Panc1 (cell line): ENCODE measurements at places on chromosomes 2 and 18. TPM values are rescaled to one million over a fixed set of nuclear protein-coding genes. Genes with fewer than 3 reads are reported as not detected.

DNA sequence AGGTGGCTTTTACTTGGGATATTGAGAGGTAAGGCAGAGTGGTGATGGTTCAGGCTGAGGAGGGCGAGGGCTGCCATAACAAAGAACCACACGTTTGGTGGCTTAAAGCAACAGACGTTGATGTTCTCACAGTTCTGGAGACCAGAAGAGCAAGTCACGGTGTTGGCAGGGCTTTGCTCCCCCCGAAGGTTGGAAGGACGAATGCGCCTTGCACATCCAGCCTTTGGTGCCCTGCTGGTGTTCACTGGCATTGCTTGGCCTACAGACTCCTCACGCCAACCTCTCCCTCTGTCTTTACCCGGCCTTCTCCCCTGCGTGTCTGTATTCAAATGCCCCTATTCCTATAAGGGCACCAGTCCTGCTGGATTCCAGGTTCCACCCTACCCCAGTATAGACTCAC lies 125.4 kb downstream of the TPO start:
- H3K4me1 ChIP-seq, result no peaks in the 10 kb centered on the region
- H3K27ac ChIP-seq, result no peak overlapping the region
- no peaks in the 10 kb centered on the region for H3K36me3 ChIP-seq

ACTR3 gene
- 347 TPM for total RNA-seq

DNA sequence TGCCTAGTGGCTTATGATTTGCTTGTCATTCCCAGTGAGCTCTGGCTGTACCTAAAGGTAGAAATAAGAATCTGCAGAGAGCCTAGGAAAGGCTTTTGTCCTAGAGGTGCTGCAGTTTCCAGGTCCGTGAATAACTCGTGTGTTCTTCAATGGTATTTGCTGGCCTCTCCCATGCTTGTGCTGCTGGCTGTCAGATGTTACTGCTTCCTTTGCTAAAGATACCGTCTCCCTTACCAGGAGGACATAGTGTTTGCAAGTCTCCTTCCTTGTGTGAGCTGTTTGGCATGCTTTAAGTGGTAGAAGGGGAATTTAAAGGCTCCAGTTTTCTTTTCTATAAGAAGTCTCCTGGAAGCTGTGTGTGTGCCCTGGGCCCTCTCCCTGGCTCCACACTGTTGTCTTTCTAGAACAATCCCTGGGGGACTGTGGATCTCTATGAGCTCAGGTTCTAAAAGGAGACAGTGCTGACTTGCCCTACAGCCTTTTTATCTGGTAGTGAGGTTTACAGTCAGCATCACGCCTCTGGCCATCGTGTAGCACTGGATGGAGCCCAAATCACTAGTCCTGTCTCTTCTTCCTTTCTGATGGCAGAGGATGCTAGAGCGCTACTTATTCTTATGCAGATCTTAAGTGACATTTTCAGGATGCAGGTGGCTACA lies 65.8 kb downstream of the RNF144A start:
- no peak overlapping the region for H3K27ac ChIP-seq
- no peak overlapping the region for H3K4me3 ChIP-seq
- H3K36me3 ChIP-seq, result no peaks in the 10 kb centered on the region
- no peaks in the 10 kb centered on the region for H3K27me3 ChIP-seq

DNA sequence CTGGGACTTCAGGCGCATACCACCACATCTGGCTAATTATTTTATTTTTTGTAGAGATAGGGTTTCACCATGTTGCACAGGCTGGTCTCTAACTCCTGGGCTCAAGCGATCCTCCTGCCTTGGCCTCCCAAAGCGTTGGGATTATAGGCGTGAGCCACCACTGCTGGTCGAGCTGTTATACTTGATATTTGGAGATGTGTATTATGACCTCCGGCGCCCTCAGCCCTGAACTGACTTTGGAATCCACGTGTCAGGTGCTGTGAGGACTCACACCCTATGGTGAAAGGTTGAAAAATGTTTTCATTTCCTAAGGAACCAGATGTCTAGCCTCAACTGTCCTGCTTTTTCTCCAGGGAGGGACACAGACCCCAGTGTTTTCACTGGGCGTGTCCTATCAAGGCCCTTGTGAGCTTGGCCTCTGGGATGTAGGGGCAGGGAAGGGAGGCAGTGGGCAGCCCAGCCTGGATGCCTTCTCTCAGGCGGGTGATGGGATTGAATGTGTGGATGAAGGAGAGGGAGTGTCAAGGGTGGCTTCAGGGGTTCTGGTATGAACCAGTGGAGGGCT lies 56.4 kb upstream of the HAAO start:
- no peaks in the 10 kb centered on the region for H3K4me1 ChIP-seq
- DNase-seq, result no peak
- no peak overlapping the region for H3K4me3 ChIP-seq
- no peaks in the 10 kb centered on the region for H3K27me3 ChIP-seq
- H3K36me3 ChIP-seq, result no peaks in the 10 kb centered on the region
